GM04504 (cell line): ENCODE measurements at places on chromosomes 11 and 22.
A peak's percentile ranks its signal among the peaks of the same experiment; 100 is the strongest.

- no peak for DNase-seq
These were observed 844.8 kb upstream of the CHORDC1 start for GRCh38 chr11:91067666-91068065.

DNA sequence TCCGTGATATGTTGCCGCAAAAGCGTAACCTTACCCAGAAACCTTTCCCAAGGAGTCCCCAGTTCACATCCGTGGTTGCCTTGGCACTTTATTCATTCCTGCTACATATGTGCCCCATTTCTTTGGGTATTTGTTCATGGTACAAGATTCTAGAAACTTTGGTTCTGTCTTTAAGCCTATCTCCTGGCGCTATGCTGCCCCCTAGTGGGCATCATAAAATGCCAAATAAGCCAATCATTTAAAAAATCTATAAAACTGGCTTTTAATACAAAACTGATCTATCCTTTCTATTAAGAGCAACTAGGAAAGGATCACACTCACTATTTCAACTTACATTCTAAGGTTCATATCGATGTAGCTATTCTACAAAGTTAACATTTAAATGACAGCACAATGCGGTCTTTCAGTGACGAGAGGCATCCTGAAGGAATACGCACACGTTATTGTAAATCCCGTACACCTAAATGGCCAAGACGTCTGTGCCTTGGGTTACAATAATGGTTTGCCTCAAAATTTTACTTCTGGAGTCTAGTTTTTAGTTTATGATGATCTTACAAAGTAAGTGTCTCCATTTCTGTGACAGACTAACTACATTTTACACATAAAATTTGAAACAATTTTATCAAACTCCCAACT is 16.2 kb downstream of the PIWIL3 start:
- DNase-seq, result peak; percentile 18

DNA sequence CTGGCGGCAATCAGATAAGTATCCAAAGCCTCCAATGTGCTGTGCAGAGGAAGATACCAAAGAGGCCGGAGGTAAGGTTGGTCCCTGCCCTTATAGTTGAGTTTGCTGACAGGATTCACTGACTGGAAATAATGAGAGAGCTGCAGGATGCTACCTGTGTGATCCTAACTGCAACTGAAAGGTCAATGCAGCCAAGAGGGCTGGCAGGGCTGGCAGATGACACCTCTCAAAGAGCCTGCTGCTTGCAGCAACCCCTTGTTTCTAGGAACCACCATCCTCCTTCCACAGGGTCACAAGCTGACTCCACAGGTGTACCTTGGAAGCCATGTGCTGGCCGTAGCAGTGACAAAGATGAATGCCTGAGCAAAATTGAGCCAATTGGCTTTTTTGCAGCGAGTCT is 348.1 kb downstream of the DDX10 start:
- no peak for DNase-seq

GRCh38 chr22:39148727-39149535 is 3.5 kb downstream of the CBX7 start:
- DNase-seq, result no peak

DNA sequence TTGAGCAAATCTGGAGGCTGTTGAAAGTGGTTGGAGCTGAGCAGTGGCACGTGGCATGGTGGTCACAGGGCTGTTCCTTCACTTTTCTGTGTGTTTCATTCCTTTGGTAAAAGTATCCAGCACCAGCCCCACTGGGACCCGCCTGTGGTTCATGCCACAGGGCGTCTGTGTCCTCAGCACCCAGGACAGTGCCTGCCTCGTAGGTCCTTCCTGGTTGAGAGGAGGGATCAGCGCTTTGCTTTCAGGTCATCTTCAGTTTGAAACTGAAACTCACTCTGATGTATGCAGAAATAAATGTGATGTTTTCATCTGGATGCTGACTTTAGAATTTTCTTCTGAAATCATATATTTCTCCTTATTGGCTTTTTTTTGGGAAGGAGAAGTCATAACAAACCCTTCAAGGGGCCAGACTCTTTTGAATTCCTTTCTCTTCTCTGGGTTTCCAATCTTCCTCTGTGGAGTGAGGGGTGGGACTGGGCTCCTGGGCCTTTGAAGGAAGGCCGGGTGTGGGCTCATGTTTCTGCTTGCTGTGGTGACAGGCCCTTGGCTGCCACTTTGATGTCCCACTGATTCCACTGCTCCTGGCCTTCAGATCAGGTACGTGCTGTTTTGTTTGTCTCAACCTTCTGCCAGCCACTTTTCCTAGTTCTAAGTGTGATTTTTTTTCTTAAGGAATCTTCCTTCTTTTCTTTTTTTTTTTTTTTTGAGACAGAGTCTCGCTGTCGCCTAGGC is 26.2 kb downstream of the TBC1D22A start:
- DNase-seq, result no peak
